ENCODE measurements at places on chromosomes 1 and 21. TPM values are rescaled to one million over a fixed set of nuclear protein-coding genes. Genes with fewer than 3 reads are reported as not detected.

Gene COPA
- total RNA-seq: 193 TPM

Gene ERICH3
- total RNA-seq: not detected

Gene RIPK4
- total RNA-seq: under 0.01 TPM

Gene RNF186
- total RNA-seq: not detected

Gene DPT
- total RNA-seq: not detected

Gene EPS8L3
- total RNA-seq: not detected

Gene GJA4
- total RNA-seq: not detected

Gene PDZK1
- total RNA-seq: under 0.01 TPM

Gene S100A2
- 10.8 TPM for total RNA-seq

Gene SERPINC1
- total RNA-seq: 0.15 TPM

Gene CD2
- total RNA-seq: not detected

Gene FAAH
- 1.0 TPM for total RNA-seq

Gene OTUD7B
- total RNA-seq: 6.7 TPM

Gene LMX1A
- total RNA-seq: not detected

Gene ITLN1
- total RNA-seq: not detected

Gene PRAMEF25
- not detected for total RNA-seq

Gene F13B
- total RNA-seq: not detected

Gene ZSWIM5
- total RNA-seq: 0.17 TPM

Gene GUCA2B
- total RNA-seq: not detected

Gene TP73
- total RNA-seq: not detected

Gene BEST4
- total RNA-seq: not detected

Gene NBPF10
- 0.30 TPM for total RNA-seq

Gene FAM72A
- 6.7 TPM for total RNA-seq

Gene POGZ
- total RNA-seq: 12.8 TPM

Gene CCDC27
- total RNA-seq: not detected

Gene PRR9
- total RNA-seq: not detected

Gene SPRR1A
- total RNA-seq: not detected

Gene MDM4
- 8.4 TPM for total RNA-seq

Gene PEX19
- total RNA-seq: 42.1 TPM

Gene RGS8
- not detected for total RNA-seq

Gene FCRL2
- total RNA-seq: not detected

Gene MANEAL
- 0.30 TPM for total RNA-seq

Gene PCNT
- total RNA-seq: 18.7 TPM

Gene TMEM51
- total RNA-seq: 6.6 TPM

Gene SYTL1
- 0.89 TPM for total RNA-seq

Gene CDC14A
- total RNA-seq: 2.7 TPM

Gene HMGCS2
- total RNA-seq: not detected

Gene MPZ
- 1.3 TPM for total RNA-seq

Gene RNPC3
- total RNA-seq: 3.5 TPM

Gene CFHR4
- not detected for total RNA-seq

Gene IGSF5
- not detected for total RNA-seq

Gene S100A4
- total RNA-seq: 141 TPM

Gene CD164L2
- not detected for total RNA-seq

Gene ATAD3B
- 26.3 TPM for total RNA-seq

Gene TRPM2
- not detected for total RNA-seq

Gene CXADR
- 2.1 TPM for total RNA-seq

Gene RIPPLY3
- total RNA-seq: not detected

Gene OR2G6
- not detected for total RNA-seq

Gene PPIAL4G
- total RNA-seq: not detected

Data from bronchus fibroblast of lung (primary cell).